Left lobe of liver (tissue), 2 donors: ENCODE measurements at places on chromosomes 11 and 22.

DNA sequence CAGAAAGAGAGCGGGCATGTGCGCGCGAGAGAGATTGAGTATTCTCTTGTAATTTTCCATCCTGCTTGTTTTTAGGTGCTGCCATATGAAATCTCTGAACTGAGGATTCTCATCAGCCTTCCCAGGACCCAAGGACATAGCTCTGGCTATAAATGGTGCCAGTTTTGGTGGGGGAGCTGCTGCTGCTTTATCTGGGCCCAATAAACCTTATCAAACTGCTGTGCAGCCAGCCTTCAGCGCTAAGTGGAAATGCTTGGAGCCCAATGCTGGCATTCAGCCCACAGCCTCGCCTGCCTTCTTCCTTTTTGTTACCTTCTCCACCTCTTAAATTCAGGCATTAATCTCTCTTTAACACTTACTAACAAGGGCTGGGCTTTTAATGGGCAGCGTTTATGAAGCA, 2.4 kb upstream of the ZBTB16 start:
- no peak for DNase-seq

DNA sequence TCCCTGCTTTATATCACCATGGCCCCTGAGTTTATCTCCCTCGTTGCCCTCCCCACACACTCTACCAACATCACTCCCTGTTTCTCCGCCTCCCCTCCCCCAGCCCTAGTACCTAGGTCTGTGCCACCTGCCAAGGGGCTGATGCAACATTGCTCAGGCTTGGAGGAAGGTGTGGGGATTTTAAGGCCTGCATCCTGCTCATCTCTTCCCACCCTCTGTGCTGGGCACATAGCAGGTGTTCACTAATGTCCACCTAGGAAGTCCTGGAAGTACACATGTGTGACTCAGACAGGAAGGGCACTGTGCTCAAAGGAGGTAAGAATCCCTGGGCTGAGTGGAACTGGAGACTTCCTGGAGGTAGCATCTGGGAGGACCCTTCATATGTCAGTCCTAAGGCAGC, 37.0 kb downstream of the PDE2A start:
- DNase-seq = no peak

DNA sequence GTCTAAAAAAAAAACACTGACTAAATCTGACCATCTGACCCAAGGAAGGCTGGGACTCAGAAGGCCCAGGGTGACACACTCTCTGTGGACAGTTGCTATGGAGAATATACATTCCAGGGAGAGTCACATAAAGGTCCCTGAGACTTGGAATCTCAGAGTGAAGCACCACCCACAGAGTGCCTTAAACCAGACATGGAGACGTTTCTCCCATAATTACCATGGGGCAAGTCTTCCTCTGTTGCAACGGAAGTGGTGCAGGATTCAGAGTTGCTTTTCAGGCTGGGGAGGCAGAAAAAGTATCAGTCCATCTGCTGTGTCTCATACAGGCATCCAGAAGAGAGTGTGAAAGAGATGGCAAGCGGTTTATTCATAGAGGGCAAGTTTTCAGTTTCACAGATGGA, 58.7 kb upstream of the SLN start:
- DNase-seq = no peak

DNA sequence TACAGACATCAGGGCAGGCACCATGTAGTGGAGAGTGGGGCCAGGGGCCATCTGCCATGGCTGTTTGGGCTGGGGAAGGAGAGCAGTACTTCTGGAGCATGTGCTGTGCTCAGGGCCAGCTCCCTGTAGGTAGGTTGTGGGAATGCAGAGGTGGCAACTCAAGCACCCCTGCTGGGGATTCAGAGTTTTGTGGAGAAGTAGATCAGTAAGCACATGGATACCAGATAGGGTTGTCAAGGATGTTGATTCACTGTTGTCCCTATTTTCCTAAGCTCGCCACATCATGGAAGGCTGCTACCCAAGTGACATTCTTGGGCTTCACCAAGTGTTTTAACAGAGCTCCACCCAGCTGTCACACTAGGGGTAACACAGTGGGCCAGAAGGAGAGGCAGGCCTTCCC, 67.2 kb downstream of the BMAL1 start:
- DNase-seq = no peak

GRCh38 chr11:120778685-120779490, 245.0 kb upstream of the TBCEL start:
- DNase-seq = peak; percentile 24

- no peak for DNase-seq
These were observed 195.0 kb downstream of the KIF18A start for GRCh38 chr11:27912916-27913315.

DNA sequence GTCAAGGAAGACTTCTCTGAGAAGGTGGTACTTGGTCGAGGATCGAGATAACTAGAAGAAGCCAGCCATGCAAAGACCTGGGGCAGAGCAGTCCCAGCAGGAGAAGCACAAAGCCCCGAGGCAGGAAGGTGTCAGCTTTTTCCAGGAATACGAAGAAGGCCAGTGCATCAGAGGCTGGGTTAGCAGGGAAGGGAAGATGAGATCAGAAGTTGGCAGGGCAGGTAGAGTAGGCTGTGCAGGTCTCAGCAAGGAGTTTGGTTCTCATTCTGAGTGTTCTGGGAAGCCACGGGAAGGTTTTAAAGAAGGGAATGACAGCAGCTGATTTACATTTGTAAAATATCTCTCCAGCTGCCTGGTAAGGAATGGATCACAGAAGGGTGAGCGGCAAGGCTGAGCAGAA, 111.3 kb downstream of the TENM4 start:
- DNase-seq = no peak

GRCh38 chr11:95306801-95307200, 75.8 kb upstream of the SESN3 start:
- DNase-seq = no peak

GRCh38 chr22:31829505-31829904, 75.7 kb downstream of the DEPDC5 start:
- no peak for DNase-seq

DNA sequence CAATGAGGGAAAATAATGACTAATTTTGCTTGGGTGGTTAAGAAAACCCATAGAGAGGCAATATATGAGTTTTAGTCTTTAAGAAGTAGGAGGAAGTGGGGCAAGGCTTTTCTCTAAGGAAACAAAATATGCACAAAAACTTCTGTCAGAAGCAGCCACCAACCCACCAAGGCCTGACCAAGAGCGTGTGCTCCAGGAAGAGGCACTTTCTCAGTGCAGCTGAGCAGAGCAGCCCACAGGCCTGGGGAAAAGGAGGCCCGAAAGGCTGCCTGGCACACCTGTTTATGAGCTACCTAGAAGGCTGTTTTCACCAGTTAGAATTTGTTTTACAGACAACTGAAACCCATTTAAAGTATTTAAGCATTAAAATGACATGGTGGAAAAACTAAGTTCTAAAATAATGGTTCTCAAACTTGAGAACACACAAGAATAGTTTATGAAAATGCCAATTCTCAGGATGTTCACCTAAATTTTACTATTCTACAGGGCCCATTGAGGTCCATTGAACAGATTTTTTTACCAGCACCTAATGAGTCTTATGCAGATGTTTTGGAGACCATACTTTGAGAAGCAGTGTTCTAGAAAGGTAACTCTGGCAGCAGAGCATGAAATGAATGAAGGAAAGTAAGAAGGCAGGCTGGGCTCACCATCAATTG, 160.5 kb upstream of the DDI1 start:
- no peak for DNase-seq

DNA sequence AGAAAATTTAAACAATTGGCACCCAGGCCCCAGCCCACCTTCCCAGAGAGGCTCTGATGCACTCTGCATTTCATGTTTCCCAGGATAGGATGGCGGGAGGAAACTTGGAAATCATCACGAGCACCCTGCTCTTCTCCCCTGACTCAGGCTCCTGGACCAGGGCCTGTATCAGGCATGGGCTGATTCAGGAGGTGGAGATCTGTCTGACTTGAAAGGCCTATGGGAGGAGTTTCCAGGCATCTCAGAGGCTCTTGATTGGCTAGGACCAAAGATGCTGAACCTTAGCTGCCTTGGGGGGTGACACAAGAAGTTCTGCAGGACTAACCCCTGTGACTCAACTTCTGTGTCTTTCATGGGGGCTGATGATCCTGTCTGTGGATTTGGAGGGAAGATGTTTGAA, 106.2 kb downstream of the PKNOX2 start:
- no peak for DNase-seq

GRCh38 chr22:22818861-22819855, 68.5 kb upstream of the IGLL5 start:
- no peak for DNase-seq

DNA sequence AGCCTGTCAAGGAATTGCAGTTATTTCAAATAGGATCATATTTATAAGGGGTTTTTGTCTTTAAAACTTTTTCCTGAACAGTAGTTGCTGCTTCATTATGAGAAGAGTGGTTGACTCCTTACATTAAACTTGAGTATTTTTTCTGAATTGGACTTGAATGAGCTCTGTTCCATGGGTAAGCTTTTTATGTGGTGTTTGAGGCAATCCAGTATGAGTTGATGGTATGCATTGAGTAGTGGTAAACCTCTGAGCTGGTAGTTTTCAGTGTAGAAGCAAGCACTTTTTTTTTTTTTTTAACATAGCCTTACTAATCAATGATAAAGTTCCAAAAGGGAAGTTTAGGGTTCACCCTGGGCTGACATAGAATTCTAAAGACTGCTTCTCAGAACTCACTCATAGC, 3.4 kb downstream of the KMT2A start:
- DNase-seq = no peak

GRCh38 chr11:109806205-109806604, 287.0 kb upstream of the ZC3H12C start:
- no peak for DNase-seq

GRCh38 chr11:96366024-96366423, 23.0 kb upstream of the MAML2 start:
- DNase-seq = no peak

- DNase-seq = no peak
These were observed 72.8 kb upstream of the SPON1 start for GRCh38 chr11:13889552-13890249.

DNA sequence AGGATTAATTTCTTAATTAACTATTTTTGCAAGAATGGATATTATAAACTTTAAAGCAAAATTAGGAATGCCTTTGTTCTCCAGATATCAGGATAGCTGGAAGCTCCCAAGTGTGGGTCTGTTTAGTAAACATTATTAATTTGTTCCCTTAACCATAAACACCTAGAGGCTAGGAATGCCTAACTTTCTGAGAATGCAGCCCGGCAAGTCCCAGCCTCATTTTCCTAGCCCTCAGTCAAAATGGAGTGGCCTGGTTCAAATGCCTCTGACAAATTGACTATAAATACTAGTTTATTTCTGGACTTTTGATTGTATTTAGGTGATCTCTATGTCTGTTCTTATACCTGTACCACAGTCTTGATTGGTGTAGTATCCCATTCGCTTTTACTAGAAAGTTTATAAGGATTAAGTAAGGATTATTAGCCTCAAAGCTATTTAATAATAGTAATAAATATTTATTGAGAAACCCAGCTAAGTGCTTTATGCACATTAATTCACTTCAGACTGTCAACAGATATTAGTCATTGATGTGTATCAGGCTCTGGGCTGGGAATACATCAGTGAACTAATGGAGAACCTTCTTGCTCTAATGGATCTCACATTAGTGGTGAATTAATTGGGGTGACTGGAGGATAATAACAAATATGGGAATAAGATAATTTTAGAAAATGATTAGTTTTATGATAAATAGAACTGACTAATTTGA, 25.8 kb downstream of the PPME1 start:
- no peak for DNase-seq

DNA sequence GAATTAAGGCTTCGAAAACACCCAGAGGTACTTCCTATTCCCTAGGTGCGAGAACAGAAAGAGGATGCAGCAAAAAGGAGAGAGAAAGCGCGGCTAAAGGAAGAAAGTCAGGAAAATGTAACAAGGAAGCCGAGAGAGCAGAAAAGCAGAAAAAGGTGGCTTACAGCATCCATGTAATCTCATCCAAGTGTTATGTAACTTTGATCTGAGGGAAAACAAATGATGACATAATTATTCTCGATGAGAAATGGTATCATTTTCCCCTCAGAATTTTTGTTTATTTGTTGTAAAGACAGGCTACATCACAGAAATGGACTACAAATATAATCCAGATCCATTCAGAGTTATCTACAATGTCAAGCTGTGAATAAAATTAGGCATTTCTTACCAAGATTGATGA, 69.1 kb upstream of the APOA1 start:
- no peak for DNase-seq

DNA sequence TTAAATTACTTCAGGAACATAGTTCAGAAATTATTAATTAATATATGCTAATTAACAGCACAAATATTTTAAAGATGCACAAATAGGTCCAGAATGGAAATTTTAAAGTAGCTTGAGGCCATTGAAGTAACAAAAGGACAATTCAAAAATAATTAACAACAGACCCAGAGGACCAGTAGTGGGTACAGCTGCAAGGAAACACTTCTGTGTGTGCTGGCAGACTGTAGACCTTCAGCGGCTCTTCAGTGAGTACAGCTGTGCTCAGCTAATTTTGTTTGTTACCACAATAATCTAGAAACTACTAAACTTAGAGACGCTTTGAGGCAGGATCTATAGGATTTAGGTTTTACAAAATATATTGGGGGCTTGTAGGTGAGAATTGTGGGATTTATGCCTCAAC, 103.8 kb downstream of the GRIA4 start:
- no peak for DNase-seq

DNA sequence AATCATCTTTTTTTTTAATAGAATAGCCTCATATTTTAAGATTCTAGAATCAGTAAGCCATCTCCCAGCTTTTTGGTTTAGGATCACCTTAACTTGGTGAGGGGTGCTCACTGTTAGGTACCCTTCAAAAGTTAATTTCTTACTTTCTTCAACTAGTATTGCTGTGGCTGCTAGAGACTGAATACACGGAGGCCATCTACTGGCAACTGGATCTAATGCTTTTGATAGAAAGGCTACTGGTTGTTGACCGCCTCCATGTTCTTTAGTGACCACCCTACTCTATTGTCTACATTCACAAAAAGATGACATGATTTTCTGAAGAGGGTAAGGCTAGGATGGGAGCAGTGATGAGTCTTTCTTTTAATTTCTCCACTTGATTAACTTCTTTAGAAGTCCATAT, 16.7 kb upstream of the ALDH3B2 start:
- DNase-seq = no peak

DNA sequence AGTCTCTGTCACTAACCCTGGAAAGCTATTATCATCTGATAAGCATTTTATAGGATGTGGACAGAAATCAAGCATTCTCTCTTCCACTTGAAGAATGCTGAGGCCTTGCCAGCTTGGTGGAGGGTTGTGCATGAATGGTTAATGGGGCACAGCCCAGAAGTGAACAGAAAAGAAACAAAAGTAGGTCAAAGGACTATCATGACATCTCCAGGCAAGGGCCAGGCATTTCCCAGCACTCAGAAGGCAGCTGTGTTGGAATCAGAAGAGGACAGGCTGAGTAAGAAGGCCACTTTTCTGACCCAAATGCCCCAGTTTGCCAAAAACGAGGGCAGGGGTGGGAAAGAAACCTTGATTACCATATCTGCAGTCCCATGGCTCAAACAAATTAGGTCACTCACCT, 12.4 kb downstream of the TENM4 start:
- DNase-seq = no peak

- no peak for DNase-seq
These were observed 175.5 kb upstream of the PDGFD start for GRCh38 chr11:104339380-104339831.

GRCh38 chr11:1226226-1226985, 3.5 kb downstream of the MUC5B start:
- peak; percentile 43 for DNase-seq
